Left cardiac atrium (tissue), 4 donors: ENCODE measurements at places on chromosomes 2 and 18. TPM values are rescaled to one million over a fixed set of nuclear protein-coding genes. Genes with fewer than 3 reads are reported as not detected.

SLC9A4 gene
- not detected for total RNA-seq

- no peak for DNase-seq
These were observed 22.4 kb downstream of the NCOA1 start for GRCh38 chr2:24513281-24514071.

GRCh38 chr18:7338846-7339245, 108.0 kb downstream of the LRRC30 start:
- DNase-seq, result no peak

DNA sequence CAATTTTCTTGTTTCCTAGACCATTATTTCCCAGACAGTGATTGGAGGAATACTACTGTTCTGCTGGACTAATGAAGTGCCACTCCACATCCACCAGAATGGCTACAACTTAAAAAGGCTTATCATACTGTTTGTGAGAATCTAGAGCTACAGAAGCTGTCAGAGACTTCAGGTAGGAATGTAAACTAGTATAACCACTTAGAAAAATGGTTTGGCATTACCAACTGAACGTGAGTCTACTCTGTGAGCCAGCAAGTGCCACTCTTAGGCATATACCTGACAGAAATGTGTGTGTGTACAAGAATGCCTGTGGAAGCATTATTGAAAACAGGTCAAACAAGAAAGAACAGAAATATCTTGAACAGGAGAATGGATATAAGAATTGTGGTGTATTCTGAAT, 4.2 kb upstream of the SCN3A start:
- no peak for DNase-seq

DNA sequence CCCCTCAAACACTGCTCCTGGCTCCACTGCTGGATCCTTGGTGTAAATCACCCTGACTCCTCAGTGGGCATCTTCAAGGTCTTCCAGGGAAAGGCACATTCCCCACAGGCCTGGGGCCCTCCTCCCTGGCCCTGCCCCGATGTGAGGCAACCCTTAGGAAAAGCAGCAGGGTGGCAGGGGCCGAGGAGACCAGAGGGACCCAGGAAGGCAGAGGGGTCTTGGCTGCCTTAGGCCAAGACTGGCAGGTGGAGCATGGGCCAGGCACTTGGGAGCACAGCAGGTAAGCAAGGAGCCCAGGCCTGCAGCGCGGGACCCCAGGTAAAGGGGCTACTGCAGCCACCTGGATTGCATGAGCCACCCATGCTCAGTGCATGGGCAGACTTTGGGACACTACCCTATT, 96.9 kb downstream of the GYPC start:
- DNase-seq, result no peak

- no peak for DNase-seq
These were observed 823.1 kb downstream of the EPHA4 start for GRCh38 chr2:220748875-220749479.

DNA sequence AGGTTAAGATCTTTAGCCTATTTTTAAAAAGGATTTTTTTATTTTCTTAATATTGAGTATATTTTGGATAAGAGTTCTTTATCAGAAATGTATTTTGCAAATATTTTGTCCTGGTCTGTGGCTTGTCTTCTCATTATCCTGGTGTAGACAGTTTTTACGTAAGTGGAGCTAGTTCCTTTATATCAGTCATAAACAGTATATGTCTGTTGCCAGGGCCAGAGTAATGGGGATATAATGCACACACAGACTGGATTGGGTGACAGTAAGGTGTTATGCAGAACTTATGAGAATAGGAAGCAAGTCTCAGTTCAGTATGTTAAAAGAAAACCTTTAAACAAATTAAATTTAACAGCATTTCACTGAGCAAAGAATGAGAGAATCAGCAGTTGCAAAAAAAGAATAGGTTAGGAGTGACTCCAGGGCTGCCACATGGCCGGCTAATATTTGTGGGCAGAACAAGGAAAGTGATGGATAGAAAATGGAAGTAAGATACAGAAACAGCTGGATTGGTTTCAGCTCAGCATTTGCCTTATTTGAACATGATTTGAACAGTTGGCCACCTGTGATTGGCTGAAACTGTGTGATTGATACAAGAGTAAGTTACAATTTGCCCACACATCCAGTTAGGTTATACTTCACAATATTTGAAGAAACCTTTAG, 61.1 kb upstream of the ZNG1B start:
- no peak for DNase-seq

RPRM gene
- total RNA-seq, result not detected

PCARE gene
- total RNA-seq, result 1.0 TPM

WDR33 gene
- total RNA-seq, result 36.6 TPM

DNA sequence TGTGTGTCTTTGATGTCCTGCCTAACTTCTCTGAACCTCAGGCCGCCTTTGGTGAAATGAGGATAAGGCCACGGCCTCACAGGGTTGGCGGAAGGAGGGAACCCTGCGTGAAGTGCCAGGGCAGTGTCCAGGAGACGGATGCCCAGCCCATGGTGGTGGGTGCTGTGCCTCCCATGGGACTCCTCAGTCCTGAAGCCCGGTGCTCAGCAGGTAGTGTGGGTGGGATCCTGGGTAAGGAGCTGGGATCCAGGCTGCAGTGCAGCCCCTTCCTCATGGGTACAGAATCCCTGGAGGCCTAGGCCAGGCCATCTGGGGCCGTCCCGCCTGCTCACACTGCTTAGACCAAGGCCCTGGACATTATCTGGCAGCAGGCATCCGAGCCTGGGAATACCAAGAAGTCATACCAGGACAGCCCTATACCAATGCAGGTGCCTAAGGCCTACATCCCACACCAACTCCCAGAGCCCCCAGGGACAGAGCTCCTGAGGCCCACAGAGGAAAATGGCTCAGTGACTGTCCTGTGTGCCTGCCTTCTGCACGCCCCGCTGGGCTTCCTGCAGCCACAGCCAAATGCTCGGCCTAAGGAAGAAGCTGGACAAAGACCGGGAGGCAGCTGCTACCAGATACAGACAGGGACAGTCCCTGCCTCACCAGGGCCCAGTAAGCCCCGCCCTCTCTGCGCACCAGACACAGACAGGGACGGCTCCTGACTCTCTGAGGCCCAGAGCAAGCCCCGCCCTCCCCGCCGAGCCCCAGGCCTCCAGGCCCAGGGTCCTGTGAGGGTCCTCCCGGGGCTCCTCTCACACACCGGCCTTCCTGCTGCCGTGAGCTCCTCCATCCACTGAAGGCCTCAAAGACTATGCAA, 78.0 kb downstream of the NDUFA10 start:
- DNase-seq, result peak; percentile 16

CAPN13 gene
- total RNA-seq, result not detected

MARCHF4 gene
- total RNA-seq, result not detected

DNA sequence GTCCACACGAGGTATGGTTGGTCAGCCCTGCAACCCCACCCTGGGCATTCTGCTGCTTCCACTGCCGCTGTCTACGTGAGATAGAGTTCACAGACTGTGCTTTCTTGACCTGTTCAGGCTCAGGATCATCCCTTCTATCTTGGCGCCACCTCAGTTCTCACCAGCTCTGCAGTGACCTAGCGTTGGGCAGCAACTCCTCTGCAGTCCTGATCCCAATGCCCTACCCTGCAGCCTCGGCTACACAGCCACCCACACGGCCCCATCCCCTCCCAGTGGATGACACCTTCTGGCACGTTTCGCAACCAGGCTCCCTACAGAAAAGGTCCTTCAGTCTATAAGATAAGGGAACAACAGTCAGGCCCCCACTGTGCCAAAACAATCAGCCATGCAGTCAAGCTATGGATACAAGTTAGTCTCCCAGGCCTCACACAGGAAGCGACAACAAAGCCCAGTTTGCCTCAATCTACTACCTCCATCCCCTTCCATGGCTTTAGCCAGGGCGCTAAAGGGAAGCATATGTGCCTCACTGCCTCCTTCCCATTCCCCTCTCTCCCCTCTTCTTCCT, 317.9 kb upstream of the PKDCC start:
- DNase-seq, result no peak

GRCh38 chr2:68390586-68390985, 25.5 kb downstream of the PLEK start:
- no peak for DNase-seq

DNAJC5G gene
- total RNA-seq, result 0.41 TPM

UGT1A9 gene
- total RNA-seq, result not detected

DNA sequence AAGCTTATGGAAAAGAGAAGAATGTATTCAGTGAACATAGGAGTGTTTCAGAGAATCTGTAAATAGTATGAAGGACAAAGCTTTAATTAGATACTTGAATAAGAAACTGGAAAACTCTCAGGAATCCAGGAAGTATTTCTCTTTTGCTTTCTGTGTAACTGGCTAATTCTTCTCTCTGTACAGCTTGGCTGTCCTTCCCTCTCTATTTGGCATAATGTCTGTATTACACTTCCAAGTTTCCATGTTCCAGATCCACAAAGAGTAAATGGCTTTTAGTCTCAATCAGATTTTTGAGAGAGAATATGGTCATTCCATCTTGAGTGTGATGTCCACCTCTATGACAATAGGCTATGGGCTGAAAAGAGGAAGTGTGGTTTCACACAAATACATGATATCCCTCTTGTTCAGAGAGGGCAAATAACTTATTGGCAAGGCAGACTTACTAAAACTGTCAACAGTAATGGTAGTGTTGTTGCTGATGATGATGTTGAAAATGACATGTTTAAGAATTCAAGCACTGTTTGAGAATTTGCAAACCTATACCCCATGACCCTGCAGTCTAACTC, 129.2 kb upstream of the ERBB4 start:
- no peak for DNase-seq

- DNase-seq, result no peak
These were observed 65.8 kb downstream of the KCTD1 start for GRCh38 chr18:26482569-26482968.

GRCh38 chr2:123840016-123840415, 185.1 kb upstream of the CNTNAP5 start:
- DNase-seq, result no peak

ASIC4 gene
- total RNA-seq, result 0.32 TPM

KIF3C gene
- 5.3 TPM for total RNA-seq

- no peak for DNase-seq
These were observed 223.6 kb upstream of the EPAS1 start for GRCh38 chr2:46073540-46074046.

LYPD1 gene
- 0.35 TPM for total RNA-seq

DNA sequence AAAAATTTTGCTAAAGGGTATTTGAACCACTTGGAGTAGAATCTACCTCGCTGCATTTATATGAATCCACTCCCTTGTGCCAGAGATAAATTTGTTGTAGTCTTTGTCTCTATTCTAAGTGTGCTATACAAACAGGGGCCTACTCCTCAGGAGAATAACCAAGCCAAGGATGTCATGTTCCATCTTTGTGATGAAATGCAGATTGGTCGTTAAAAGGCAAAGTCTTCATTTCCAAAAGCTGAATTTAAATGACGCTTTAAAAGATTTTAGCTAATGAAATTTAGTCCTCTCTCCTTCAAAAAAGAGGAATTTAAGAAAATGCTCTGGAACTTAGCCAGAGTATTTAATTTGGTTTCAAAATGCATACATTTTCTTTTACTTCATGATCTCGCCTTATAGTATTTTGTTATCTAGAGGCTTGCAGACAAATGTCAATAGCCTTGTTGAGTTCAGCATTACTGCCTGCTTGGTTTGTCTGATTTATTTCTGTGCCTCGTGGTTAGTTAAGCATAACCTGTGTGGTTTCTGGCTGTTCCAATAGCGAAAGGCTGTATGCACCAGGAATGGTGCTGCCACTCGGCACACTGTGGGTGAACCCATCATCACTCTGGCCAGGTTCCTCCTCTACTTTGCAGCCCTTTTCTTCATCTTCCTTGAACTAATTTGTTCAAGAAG, 417.6 kb downstream of the ZNF521 start:
- DNase-seq, result no peak

DNA sequence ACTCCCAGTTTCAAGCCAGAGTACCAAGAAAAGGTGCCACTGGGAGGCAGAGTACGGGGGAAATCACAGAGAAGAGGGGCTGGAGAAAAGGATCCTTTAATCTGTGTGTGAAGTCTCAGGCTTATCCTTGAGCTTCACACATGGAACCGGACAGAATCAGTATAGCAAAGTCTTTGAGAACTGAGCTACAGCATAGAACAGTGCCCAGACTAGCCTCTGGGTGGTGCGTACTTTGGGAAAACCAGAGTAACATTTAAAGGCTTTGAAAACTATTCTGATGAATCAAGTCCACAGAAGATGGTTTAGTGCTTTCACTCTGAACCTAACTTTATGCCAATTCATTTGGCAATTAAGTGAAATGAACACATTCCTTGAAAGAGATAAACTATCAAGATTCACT, 83.1 kb downstream of the BABAM2 start:
- DNase-seq, result no peak

DNA sequence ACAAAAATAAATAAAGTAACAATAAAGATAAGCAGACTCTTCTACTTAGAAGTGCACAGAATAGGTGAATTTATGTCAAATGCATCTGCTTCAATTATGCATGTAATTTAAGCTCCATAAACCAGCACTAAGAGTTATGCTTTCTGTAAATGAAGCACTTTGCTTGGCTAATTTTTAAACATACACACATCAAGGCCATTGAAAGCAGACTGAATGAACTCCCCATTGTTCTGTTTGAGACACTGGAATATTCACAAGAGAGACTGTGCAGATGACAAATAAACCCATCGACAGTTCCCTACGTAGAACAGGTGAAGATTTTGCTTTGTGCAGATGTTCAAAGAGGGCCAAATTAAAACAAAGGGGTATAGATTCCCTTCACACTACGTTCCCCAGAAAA, 133.4 kb downstream of the PID1 start:
- no peak for DNase-seq

- no peak for DNase-seq
These were observed 71.9 kb downstream of the WDR7 start for GRCh38 chr18:56723068-56723467.

DNA sequence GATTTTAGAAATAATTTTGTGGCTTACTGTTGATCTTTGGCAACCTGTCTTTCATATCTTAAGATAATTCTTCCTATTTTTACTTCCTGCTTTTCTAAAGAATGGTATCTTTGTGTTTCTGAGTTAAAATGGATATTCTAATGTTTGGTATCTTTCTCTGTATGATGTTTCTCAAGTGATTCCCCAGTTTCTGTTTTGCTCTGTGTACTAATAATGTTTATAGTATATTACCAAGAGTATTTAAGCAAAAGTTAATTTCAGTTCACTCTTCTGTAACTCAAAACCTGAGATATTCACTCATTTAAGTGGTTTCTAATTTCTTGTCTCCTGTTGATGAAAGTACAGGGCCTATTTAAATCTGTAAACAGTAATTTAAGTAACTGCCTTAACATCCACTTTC, 58.3 kb downstream of the CCDC150 start:
- no peak for DNase-seq

GRCh38 chr18:63149302-63149587, 170.3 kb downstream of the BCL2 start:
- DNase-seq, result no peak

- DNase-seq, result no peak
These were observed 407.0 kb downstream of the CPS1 start for GRCh38 chr2:210963386-210963785.

GRCh38 chr2:11988691-11989353, 242.4 kb downstream of the LPIN1 start:
- DNase-seq, result no peak
